ENCODE measurements at places on chromosomes 3 and 15.

DNA sequence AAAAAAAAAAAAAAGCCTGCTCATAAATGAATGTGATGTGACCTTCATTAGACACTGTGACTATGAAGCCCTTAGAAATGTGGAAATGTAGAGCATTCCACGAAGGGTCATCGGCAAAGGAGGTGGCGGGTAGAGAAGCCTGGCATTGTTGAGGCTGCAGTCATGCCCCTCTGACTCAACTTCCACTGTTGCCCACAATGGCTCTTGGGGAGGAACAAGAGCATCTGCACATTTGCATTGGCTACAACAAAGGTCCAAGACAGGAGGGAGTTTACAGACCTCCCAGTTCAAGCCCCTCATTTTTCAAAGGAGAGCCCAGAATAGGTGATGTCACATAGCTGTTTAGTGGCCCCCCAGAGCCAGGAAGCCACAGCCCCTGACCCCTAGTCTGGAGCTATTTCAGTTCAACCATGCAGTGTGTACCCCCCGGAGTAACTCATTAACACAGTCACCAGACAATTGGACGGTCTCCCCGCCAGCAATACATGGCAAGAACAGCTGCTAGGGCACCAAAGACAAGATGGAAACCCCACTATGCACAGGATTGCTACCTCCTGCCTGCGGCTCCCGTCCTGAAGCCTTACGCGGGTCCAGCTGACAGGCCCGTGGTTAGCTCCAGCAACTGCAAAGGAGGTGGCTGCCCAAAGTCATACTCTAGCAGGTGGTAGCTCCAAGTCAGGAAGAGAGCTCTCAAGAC, 56.2 kb downstream of the SH3BP5 start:
- no peak for DNase-seq

DNA sequence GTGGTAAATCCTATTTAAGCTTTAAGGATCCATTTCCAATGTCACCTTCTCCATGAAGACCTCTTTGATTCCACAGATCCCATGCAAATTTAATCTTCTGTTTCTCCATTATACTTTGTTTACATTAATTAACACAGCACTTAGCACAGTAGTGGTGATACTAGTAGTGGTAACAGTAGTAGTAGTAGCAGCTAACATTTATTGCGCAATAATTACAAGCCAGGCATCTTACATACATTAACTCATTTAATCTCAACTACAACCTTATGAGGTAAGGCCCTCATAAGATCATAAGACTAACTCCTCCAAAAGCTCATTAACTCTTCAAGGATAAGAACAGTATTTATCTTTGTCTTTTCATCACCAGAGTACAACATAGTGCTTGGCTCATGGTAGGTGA, 54.8 kb upstream of the FSIP1 start:
- DNase-seq = no peak

DNA sequence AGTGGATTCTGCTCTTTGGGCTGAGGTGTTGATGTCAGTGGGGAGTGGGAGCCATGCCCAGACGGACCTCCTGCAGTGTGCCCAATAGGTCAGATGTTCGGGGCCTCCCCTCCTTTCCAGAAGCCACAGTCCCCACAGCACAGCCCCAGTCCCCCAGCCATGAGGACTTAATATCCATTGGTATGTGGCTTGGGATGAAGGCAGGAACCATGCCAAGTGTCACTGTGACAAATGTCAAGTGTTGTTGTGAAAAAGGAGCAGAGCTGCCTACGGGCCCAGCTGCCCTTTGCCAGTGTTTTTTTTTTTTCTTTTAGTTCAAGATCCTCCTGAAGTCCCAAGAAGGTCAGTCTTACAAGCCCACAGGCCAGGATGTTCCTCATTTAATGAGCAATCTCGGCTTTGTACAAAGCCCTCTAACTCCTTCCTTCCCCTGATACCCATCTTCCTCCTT, 12.2 kb downstream of the SEMA3G start:
- no peak for DNase-seq

DNA sequence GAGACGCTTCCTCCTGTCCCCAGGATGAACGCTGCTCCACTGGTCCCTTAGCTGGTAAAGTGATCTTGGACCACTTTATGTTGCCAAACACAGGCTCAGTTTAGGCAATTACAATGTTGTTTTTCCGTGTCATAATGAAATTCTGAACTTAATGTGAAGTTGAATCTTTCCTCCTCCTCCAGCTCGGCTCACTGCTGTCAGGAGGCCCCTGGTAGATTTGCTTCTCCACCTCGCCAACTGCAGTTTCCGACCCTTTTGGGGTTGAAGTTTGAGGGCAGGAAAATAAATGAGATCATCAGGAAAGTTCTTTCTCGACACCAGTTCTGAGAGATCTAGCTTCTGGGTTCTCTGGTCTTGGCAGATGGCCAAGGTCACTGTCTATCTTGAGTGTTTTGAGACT, 27.8 kb downstream of the CFAP161 start:
- DNase-seq = no peak

Measured in HL-60 (cell line).